ENCODE measurements at places on chromosomes 6 and 20.
A peak's percentile ranks its signal among the peaks of the same experiment; 100 is the strongest.

DNA sequence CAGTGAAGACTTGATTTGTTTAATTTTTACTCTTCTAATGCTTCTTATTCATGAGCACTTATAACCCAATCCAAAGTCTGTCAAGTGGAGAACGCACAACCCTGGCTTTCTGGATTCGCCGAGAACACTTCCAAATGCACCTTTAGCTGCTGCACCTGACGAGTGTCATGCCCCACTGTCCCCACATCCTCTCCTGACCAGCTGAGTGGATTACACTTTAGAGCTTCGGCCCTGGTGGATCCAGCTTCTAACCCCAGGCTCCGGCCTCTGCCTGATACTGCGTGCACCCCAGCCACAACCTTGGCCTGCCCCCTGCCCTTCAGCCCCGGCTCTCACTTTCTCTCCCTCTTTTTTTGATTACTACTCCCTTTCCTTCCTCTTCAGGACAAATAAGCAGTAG is 258.8 kb downstream of the TMEM242 start:
- DNase-seq, result no peak

DNA sequence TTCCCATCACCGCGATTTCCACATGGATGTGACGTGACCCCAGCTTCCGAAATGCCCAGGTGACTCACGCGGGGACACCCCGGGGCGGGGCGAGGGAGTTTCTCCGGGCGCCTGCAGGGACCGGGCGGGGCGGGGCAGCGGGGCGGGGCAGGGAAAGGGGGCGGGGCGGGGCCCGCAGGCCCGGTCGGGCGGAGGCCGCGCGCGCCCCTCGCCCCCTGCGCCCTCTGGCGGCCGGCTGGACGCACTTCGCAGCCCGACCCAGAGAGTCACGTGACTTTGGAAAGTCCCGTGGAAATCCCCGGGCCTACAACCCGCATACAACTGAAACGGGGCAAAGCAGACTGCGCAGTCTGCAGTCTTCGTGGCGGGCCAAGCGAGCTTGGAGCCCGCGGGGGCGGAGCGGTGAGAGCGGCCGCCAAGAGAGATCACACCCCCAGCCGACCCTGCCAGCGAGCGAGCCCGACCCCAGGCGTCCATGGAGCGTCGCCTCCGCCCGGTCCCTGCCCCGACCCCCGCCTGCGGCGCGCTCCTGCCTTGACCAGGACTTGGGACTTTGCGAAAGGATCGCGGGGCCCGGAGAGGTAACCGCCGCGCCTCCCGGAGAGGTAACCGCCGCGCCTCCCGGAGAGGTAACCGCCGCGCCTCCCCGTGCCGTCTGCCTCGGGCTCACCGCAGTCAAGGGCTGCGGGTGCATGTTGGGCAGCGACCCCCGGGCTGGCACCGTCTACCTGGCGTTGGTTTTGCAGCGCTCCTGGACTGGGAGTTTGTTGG is at the start of gene TNFAIP3:
Gene TNFAIP3, plus strand, starts transcription at position 346 of the 771 bp plus-strand sequence. CDS start 3,969 bp downstream, outside the sequence.
- DNase-seq, result peak; percentile 93

DNA sequence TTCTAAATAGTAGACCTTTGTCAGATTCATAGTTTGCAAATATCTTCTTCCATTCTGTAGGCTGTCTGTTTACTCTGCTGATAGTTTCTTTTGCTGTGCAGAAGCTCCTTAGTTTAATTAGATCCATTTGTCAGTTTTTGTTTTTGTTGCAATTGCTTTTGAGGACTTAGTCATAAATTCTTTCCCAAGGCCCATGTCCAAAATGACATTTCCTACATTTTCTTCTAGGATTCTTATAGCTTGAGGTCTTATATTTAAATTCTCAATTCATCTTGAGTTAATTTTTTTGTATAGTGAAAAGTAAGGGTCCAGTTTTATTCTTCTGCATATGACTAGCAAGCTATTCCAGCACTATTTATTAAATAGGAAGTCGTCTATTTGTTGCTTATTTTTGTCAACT is 287.0 kb downstream of the PACRG start:
- DNase-seq, result no peak

DNA sequence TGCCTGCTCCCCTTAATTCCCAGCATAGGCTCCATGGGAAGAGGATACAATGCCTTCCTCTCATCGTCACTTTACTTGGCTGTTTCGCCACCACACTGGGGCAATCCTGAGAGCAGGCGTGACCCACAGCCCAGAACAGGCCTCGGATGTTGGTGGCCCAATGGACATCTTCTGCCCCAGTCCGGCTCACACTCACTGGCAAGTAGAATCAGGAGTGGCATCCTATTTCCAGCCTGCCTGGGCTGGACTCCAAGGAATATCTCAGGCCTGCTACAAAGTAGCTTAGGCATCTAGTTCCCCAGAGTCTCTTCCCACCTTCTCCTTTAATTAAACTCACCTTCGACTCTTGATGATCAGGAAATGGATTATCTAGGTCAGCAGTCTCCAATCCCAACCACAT is 110.5 kb downstream of the LRFN2 start:
- no peak for DNase-seq

GRCh38 chr6:170280689-170281045 is 10.2 kb downstream of the DLL1 start:
- DNase-seq, result no peak

- no peak for DNase-seq
Measured at GRCh38 chr6:43966853-43967718, 160.2 kb downstream of the MRPL14 start.

- no peak for DNase-seq
Measured at GRCh38 chr6:27111743-27112142, 135.8 kb upstream of the PRSS16 start.

GRCh38 chr6:143223895-143224294 is 163.2 kb downstream of the AIG1 start:
- DNase-seq, result no peak

- no peak for DNase-seq
Measured at GRCh38 chr6:100948381-100949133, 67.4 kb upstream of the ASCC3 start.

DNA sequence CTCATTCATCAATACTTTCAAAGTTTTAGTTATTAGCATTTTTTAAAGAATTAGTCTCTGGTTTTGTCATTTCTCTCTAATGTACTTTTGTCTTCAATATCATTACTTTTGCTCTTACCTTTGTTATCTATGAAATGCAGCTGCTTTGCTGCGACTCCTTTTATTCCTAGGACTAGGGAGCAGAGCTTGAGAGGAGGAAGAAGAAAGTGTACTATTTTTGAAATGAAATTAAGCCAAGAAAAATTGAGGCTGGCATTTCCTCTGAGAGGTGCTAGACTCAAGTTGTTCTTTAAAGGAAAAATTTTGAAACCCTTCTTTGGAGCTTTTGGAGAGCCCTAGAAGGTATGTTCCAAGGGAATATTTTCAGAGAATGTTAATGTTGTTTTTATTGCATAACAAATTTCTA is 48.3 kb upstream of the MRAP2 start:
- no peak for DNase-seq

DNA sequence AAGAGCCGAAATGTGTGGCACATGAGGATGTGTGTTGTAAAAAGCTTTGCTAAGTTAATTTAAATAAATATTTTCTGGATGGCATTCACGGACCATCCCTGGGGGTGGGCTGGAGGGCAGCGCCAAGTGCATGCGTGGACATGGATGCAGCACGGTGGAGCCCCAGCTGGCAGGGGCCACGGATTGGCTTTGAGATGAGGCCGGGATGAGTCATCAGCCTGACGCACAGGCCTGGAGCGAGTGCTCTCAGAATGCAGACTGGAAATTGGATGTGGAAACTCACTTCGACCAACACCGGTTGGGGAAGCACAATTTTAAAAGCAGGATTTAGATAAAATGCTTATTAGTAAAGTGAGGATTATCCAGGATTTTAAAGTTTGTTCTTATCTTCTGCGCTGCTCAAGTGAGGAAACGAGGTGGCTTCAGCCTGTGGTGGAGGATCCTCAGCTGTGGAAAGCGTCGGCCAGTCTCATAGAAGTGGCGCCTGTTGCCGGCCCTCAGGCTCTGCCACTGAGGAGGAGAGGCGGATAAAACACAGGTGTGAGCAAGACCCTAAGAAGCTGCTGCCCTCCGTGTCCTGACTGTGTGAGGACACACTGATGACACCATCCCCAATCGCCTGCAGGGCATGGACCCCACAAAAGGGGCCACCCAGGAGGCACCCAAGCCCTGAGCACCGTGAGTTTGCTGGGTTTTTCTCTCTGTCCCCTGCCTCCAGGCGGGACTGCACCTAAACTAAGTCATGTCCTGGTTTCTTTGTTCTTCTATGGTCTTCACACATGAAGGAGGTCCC is 279.7 kb downstream of the CDH4 start:
- no peak for DNase-seq

- DNase-seq, result no peak
Measured at GRCh38 chr6:85983032-85983659, 340.5 kb upstream of the SYNCRIP start.

DNA sequence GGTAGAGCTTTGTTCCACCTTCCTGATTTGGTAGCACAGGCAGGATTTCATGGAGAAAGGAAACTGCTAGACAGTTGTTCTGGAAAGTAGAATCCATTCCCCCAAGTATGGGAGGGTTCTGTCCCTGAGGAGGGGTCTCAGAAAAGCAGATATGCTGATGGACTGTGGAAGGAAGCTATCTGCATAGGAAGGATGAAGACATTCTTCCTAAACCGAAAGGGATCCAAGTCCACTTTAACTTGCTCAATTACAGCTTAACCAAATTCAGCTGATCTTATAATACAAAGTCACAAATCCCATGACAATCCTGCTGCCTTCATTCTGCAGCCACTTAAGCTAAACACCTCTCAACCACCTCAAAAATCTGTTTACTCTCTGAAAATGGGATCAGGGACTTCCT is 2.6 kb downstream of the MAN1A1 start:
- DNase-seq, result no peak

GRCh38 chr6:170281331-170282292 is 9.3 kb downstream of the DLL1 start:
- no peak for DNase-seq

DNA sequence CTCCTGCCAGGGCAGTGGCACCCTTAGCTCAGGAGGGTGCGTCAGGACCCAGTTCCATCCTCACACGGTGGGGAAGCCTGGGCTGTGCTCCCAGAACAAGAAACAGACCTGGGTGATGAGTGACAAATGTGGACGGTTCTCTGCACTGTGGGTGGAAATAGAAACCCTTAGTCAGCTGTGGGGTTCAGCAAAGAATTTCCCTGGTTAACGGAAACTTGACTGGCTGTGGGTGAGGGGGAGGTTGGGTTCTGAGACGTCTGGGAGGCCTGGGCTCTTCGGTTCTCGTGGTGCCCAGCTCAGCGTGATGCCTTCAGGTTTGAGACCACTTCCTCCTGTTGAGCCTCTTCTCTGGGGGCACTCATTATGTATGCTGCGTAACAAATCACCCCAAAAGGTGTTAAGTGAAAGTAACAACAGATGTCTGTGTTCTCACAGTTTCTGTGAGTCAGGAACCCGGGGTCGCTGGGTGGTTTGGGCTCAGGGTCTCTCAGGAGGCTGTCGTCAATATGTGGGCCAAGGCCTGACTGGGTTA is 53.1 kb upstream of the FAM83D start:
- peak; percentile 48 for DNase-seq

DNA sequence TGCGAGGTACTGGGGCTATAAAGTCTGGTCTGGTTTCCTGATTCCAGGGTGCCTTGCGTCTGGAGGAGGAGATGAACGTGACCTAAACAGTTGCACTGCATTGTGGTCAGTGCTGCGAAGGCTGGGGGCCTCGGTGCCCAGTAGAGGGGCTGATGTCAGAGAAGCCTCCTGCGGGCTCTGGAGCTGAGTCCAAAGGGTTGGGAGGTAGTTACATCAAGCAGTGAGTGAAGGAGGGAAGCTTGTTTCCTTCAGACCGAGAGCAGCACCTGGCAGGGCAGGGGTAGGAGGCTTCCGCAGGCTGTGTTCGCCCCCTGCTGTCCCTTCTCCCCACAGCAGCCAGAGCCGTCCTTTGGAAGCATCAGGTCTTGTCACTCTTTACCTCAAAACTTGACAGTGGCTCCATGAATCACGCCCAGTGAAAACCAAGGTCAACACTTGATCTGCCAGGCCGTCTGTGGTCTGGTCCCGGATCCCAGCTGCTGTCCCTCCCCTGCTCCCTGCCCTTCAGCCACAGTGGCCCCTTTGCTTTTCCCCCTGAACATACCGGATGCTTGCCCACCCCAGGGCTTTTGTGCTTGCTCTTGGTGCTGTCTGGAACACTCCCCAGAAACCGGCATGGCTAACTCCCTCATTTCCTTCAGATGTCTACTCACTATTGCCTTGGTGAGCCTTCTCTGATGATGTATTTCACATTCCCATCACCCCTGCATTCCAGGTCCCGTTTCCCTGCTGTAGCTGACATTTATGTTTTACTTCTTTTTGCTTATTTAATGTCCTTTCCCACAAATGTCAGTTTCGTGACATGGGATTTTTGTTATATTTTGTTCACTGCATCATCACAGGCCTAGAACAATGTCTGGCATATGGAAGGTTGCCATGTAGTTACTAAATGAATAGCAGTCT is 7.0 kb downstream of the DYNLRB1 start:
- DNase-seq, result peak; percentile 29

DNA sequence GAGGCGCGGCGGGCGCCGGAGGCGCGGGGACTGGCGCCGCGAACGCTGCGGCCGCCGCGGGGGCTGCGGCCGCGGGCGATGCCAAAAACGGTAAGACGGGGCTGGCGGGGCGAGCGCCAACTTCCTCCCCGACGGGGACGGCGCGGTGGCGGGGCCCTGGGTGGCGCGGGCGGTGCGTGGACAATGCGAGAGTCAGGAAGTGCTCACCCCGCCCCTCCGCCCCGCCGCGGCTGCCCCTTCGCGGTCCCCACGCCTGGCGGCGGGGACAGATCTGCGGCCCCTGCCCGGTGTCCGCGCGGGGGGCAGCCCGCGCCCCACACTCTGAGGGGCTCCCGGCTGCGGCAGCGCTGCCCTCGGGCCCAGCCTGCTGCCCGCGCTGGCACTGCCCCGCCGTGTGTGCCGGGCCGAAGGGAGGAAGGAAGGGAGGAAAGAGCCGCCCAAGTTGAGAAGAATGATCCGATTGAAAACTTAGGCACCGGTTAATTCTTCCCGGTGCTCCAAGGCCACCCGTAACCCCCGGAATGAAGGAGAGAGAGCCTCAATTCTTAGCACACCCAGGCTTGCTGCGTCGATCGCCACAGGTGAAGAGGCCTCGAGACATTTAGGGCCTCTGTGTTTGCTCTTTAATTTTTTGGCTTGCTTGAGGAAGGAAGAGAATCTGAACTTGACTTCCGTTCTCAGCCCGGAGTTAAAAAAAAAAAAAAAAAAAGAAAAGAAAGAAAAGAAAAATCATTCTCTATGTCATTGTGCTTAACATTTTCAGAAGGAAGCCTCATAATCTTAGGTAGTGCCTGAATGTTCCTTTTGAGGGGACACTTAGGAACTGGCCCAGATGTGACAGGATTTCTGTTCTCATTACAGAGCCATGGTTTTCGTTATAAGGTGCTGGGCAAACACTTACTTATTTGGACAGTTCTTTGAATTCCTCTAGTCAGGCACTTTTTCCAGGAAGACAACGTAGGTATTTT is 982 bp downstream of the HECA start:
- DNase-seq, result peak; percentile 45

- no peak for DNase-seq
Measured at GRCh38 chr6:108113557-108114519, 39.3 kb upstream of the OSTM1 start.

DNA sequence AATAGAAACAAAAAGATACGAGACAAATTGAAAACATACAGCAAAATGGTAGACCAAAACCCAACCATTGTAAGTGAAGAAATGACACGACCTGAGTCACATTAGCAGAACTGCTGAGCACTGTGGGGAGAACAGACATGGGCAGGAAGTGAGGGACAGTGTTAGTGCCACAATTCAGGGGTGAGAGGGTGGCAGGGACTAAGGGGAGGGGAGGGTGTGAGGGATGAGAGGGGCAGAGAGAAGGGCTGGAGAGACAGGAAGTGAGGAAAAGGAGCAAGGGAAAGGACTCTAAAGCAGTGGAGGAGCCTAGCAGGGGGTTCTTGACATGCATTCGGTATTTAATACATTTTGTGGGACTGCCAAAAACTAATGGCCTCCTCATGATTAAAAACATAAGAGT is 45.0 kb upstream of the TRIM26 start:
- no peak for DNase-seq

Measured in activated CD8-positive, alpha-beta memory T cell treated with anti-CD3 and anti-CD28 coated beads for 1 hour (primary cell).